ENCODE measurements at places on chromosomes 7 and 10.

DNA sequence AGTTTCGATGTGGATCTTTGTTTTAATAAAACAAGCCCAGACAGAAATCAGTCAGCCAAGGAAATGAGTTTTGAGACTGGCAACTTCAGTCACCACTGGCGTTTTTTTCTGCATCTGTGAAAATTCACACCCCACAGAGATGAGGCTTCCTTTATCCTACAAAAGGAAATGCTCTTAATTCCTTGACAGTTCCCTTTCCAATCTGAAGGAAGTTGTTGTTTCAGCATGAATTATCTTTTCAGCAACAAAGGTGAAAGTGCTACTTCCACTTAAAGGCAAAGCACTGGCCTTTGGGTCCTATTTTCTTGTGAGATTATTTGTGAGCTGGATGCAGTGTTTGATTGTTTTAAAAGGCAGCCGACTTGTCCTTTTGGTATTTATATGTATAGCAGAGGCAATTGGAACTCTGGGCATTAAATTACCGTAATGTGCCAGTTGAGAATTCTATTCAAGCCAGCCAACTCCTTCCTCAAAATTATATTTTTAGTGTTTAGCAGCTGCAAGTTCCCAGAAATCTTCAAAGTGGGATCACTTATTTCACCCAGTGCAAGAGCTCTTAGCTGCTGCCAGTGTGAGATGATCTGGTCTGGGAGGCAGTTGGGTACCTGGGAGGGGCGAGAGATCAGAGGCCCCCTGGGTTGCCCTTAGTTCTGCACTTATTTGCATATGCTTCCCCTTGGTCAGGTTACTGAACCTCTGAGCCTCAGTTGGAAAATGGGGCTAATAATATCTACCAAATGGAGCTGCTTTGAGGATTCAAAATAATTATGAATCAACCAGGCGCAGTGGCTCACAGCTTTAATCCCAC, 427.1 kb downstream of the GALNT17 start:
- no peak for DNase-seq

DNA sequence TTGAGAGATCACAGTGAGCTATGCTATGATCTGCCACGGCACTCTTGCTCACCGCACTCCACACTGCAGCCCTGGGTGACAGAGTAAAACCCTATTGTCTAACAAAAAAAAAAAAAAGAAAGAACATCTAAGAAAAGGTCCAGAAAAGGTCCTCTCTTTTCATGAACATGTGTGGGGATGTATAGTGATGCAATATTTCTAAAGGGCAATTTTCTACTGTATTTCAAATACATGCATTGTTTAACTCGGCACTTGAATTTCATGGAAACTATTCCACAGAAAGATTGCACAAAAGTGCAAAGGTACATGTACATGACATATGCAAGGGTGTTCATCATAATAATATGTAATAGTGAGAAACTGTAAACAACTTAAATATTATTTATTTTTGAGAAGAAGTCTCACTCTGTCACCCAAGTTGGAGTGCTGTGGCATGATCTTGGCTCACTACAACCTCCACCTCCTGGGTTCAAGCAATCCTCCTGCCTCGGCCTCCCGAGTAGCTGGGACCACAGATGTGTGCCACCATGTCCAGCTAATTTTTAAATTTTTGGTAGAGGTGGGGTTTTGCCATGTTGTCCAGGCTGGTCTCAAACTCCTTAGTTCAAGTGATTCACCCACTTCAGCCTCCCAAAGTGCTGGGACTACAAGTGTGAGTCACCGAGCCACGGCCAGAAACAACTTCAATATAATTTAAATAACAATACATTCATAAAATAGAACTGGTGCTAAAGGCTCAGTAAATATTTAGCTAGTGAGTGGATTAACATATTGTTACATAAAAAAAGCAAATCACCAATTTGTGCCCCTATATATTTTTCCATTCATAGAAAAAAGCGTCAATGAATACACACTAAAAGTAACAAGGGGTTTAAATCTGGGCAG, 1.3 kb upstream of the PPRC1 start:
- no peak for DNase-seq

DNA sequence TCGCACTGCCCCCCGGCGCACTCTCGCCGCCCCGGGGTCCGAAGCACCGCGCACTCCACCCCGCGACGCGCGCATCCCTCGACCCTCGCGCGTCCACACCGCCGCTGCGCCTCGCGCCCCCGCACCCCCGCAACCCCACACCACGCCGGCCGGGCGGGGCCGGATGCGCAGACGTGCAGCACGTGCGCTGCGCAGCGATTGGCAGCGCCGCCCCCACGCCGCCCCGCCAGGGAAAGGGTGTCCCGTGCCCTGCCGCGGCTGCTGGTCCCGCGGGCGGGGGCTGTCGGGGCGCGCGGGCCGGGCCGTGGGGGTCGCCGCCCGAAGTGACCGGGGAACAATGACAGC, 53.7 kb upstream of the KDM7A start:
- no peak for DNase-seq

GRCh38 chr7:99112097-99112496, 31.8 kb downstream of the SMURF1 start:
- DNase-seq = no peak

GRCh38 chr7:6389728-6390127, 58.0 kb downstream of the DAGLB start:
- DNase-seq = no peak

DNA sequence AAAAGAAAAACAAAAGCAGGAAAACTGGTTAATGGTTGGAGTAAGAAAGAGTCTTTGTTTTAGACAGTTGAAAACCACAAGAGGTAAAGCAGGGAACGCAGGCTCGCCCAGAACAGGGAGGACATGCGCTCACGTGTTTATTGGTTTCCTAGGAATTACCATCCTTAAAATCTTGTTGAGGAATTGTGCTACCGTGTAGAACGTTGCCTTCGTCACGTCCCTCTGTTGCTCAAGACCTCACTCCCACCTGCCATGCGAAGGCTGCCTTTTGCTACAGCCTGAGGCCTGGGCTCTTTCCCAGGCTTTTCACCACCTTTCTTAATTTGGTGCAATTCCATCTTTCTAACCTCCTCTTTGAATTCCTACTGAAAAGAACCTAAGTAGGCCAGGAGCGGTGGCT, 61.6 kb upstream of the CAMK1D start:
- no peak for DNase-seq

DNA sequence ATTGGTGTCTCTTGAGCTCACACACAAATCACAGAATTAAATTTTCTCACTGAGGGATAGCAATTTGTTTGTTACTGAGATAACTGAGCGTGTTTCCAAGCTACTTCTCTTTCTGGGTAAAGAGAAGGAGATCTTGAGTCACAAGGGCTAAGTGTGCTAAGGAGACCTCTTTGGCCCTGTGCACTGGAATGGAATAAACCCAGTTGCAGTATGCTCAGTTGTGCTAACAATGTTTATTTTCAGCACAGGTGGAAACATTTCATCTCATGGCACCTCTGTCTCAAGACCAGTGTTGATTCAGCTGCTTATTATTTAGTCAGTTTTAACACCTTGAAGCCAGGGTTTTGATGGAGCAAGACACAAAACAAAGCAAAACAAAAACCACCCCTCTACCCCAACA, 22.5 kb upstream of the UBE2H start:
- no peak for DNase-seq

DNA sequence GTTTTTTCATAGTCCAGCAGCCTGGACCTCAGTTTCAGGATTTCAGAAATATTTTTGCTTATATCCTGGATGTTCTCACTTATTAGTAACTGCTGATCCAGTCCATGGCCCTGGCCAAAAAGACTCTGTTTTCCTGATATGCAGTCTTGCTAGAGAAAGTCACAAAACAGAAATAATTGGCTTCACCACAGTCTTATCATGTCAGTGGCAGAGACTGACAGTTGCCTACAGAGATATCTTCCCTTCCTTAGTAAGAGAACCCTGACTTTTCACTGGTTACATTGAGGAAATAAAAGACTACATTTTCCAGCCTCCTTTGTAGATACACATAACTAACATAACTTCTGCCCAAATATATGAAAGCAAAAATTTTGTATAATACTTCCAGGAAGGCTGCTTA, 56.6 kb downstream of the AHR start:
- no peak for DNase-seq
